ENCODE measurements at places on chromosomes 16 and 17. TPM values are rescaled to one million over a fixed set of nuclear protein-coding genes. Genes with fewer than 3 reads are reported as not detected.

Gene TMEM238L
- total RNA-seq: not detected

Gene ZNF747
- 5.7 TPM for total RNA-seq

Gene TBC1D3K
- total RNA-seq: not detected

Gene TBC1D3B
- 0.86 TPM for total RNA-seq

Gene COG7
- 10.9 TPM for total RNA-seq

Gene ITGA2B
- total RNA-seq: 0.39 TPM

Gene GDPD1
- total RNA-seq: 3.2 TPM

Gene SAMD14
- total RNA-seq: 4.1 TPM

Gene RIPOR1
- 45.7 TPM for total RNA-seq

Gene CLEC19A
- total RNA-seq: not detected

Gene PMFBP1
- total RNA-seq: 0.21 TPM

Gene SLFN5
- 33.0 TPM for total RNA-seq

Gene MSL1
- 29.9 TPM for total RNA-seq

Gene TBC1D3
- total RNA-seq: not detected

Gene TEKT3
- total RNA-seq: not detected

Gene PPL
- total RNA-seq: 0.26 TPM

Gene ADAP2
- 0.11 TPM for total RNA-seq

Gene MYLK3
- 0.04 TPM for total RNA-seq

Gene CXCL16
- total RNA-seq: 7.4 TPM

Gene ABCA9
- total RNA-seq: 13.9 TPM

Gene SDK2
- total RNA-seq: 0.04 TPM

Gene MAP2K3
- 14.4 TPM for total RNA-seq

Gene KRT20
- not detected for total RNA-seq

Gene SNX20
- total RNA-seq: not detected

Gene ANKFN1
- 0.42 TPM for total RNA-seq

Gene CASKIN1
- total RNA-seq: 0.04 TPM

Gene MYH3
- total RNA-seq: 0.07 TPM

Gene CMTM2
- total RNA-seq: not detected

Gene NAGPA
- 23.5 TPM for total RNA-seq

Gene BCO1
- 0.04 TPM for total RNA-seq

Gene CMTM1
- total RNA-seq: 2.9 TPM

Gene SCGB1C2
- not detected for total RNA-seq

Gene RSKR
- 3.4 TPM for total RNA-seq

Gene DPEP3
- not detected for total RNA-seq

Gene ADAD2
- total RNA-seq: not detected

Gene ERI2
- total RNA-seq: 9.0 TPM

Gene RAB11FIP4
- total RNA-seq: 0.07 TPM

Gene ALOX12B
- total RNA-seq: not detected

Gene TERB1
- total RNA-seq: not detected

Gene DYNLRB2
- total RNA-seq: not detected

Gene MC1R
- 2.7 TPM for total RNA-seq

Gene FMNL1
- 0.63 TPM for total RNA-seq

Gene C17orf107
- 0.92 TPM for total RNA-seq

Gene RND2
- 0.35 TPM for total RNA-seq

Gene WNT3
- total RNA-seq: 1.9 TPM
